Thymus (tissue), 14 donors: ENCODE measurements at places on chromosomes 7 and 10.
A peak's percentile ranks its signal among the peaks of the same experiment; 100 is the strongest.

DNA sequence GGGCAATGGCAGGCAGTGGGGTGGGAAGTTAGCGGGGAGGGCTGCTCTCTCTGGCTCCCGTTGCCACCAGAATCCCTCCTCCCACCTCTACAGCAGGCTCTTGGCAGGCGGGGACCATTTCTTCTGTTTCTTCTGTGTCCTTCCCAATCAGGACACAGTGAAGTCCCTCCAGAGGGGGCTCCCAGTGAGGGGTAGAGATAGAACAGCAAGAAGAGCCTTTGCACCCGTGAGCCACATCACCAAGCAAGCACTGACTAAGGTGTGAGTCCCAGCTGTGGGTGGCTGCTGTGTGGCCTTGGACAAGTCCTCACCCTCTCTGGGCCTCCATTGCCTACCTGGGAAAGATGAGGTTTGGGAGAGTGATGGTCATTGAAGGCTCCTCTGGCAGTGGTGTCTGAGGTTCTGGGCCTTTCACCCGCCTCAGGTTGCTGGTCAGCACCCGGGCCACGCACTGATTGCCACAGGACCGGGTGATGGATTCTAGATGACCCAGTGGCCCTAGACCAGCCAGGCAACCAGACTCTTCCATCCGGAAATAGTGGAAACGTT is 26.0 kb upstream of the PCBD1 start:
- DNase-seq: no peak

DNA sequence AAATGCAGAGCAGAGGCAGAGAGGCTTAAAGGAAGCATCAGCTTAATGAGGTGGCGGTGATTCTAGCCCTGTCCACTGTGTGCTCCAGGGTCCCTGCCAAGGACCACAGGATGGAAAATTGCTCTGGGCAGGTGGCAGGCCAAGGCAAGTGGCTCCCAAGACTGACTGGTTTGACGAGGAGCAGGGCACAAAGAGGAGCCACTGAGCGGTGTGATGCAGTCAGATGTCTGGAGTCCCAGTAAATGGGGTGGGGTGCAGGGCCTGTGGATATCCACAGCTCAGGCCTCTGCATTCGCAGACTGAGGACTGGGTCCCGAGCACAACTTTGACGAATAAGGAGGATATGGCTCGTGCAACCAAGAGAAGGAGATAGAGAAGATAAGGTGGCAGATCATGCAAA is 385.6 kb downstream of the PLXNA4 start:
- DNase-seq: no peak

DNA sequence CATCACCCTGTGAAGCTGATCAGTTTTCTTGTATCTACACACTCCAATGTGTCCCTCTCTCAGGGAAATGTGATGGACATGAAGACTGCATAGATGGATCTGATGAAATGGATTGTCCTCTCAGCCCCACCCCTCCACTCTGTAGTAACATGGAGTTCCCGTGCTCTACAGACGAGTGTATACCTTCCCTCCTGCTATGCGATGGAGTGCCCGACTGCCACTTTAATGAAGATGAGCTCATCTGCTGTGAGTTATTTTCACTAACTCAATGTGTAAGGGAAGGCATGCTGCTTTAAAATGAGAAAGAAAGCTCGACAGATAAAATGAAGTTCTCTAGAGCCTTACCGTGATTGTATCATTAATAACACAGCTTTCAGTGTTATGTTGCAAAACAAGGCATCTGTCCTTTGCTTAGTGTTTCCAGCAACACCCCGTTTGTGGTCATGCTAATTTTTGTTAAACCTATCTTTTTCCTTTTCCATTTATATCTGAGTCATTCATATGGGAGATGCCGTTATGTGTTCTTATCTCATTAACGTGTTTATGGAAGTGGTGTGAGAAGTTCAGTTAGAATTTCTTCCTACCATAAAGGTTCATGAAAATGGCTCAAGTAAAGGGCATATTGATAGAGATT is 220.9 kb upstream of the PLXDC2 start:
- no peak for DNase-seq

DNA sequence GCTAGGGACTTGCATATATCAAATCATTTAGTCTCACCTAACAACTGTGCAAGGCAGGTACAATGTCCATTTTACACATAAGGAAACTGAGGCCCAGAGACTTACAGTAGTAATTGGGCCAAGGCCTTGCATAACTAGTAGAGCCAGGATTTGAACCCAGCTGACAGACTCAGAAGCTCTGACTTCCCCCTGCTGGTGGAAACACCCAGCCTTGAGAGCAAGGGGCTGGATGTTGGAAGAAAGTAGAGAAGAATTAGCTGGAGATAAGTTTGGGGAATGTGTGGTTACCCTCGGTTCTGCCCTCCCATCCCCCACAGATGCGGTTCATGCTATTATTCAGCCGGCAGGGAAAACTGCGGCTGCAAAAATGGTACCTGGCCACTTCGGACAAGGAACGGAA is 2.0 kb downstream of the AP1S1 start:
- no peak for DNase-seq

GRCh38 chr7:102830197-102830596 is 81.4 kb downstream of the FAM185A start:
- no peak for DNase-seq

- no peak for DNase-seq
Observed at GRCh38 chr10:105358911-105359310, 717.8 kb downstream of the SORCS3 start.

DNA sequence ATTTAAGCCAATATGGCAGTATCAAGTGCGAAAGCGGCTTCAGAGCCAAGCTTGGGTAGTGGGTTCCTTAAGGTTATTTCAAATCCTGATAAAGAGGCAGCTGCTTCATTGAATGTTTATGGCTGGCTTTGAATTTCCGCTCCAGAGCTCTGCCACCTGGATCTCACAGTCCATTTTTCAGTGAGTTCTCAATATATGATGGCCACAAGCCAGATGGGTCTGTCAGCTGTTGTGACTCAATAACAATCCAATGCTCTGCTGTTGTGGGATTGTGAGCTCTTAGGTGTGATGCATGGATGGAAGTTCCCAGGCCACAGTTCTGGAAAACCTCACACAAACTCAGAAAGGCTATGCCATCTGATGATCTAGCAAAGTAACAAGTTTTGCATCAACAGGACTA is 743.8 kb upstream of the LRRN3 start:
- DNase-seq: no peak

- DNase-seq: no peak
Observed at GRCh38 chr10:5481121-5481520, 18.2 kb downstream of the CALML5 start.

DNA sequence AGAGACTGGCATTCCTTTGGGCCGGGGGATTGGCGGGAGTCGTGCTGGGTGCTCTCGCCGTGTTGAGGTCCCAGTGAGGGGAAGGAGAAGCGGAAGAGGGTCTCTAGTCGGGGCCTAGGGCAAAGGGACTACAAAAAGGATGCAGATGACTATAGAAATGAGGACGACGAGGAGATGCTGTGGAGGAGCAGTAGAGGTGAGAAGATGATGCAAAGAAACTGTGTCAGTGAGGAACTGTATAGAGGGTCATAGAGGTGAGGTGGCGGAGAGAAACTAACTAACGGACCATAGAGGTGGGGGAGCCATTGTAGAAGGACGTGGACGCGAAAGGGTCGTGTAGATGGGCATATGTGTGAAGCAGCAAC is 324 bp downstream of the TWNK start:
- no peak for DNase-seq

- DNase-seq: no peak
Observed at GRCh38 chr10:28721318-28721951, 44.1 kb downstream of the BAMBI start.

DNA sequence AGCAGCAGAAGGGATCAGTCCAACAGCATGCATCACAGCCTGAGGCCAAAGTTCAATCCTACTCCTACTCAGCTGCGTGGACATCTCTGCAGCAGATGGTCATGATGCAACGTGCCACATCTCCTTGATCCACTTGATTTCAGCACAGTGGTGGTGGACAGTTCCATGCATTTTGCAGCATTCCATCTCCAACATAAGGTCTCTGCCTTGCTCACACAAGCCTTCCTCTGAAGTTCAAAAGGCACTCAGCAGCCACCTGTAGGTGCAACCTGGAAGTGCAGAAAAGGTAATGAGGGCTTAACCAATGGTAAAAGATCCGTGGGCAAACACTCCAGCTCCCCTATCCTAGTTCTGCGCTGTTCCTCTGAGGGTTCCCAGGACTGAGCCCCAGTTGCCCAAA is 57.5 kb upstream of the CHCHD3 start:
- DNase-seq: no peak

DNA sequence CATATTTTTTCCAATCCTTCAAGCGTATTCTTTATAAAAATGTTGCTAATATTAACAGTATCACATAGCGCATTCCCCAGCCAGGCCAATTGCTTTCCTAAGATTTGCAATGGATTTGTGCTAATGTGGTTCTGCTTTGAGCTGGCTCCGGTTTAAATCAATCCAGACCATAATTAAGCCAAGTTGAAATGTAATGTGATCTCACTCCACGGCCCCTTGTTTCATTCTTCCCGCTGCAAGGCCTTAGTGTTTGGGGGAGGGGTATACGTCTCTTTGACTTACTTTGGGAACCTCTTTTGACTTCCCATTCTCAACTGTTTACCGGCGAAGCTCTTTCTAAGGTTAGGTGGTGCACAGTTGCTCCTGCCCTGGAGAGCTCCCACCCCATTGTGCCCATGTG is 86.4 kb downstream of the PRPF18 start:
- DNase-seq: no peak

- no peak for DNase-seq
Observed at GRCh38 chr7:106418094-106418493, 133.3 kb upstream of the NAMPT start.

DNA sequence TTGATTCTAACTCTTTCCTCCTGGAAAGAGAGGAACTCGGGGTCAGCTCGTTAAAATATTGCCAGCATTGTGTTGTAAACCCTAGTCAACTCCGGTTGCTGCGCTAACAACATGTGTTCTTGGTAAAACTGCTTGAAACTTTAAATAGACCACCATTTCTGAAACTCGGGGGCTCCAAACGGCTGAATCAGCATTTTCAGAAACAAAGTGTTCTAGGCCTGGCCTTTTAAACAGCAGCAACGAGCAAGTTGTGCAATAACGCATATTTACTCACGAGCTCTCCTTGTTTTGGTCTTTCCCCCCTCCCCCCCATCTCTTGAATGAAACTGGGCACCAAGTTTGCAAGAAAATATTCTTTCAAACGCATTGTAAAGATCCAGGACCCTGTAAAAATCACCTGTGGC is 9.2 kb upstream of the GRB10 start:
- DNase-seq: no peak

GRCh38 chr7:94417306-94417705 is 22.6 kb downstream of the COL1A2 start:
- DNase-seq: no peak

DNA sequence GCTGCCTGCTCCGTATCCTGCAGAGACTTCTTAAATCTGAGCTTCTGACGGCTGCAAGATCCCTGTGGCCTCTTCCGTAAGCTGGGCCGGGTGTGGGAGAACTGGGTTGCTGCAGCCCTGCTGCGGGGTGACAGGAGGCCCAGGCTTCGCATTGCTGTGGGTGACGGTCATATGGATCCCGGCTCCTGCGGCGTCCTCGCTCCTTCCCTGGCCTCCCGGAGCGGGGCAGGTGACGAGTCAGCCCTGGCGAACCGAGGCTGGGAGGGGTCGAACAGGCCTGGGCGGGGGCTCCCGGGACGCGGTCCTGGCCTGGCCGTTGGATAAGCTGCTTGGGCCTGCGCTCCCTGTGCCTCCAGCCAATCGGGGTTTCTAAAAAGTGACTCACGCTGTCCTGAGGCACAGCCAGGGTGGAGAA is 7.8 kb upstream of the UBE2D1 start:
- no peak for DNase-seq

DNA sequence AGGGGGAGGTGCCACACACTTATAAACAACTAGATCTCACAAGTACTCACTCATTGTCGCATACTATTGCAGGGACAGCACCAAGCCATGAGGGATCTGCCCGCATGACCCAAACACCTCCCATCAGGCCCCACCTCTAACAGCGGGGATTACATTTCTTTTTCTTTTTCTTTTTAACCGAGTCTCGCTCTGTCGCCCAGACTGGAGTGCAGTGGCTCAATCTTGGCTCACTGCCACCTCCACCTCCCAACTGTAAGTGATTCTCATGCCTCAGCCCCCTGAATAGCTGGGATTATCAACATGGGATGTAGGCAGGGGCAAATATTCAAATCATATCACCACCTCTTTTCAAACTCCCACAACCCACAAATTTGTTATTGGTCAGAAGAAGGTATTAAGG is 76.7 kb downstream of the SKAP2 start:
- no peak for DNase-seq

- DNase-seq: no peak
Observed at GRCh38 chr7:106381252-106381651, 96.5 kb upstream of the NAMPT start.

GRCh38 chr10:15399060-15399661 is 28.1 kb upstream of the FAM171A1 start:
- DNase-seq: no peak

DNA sequence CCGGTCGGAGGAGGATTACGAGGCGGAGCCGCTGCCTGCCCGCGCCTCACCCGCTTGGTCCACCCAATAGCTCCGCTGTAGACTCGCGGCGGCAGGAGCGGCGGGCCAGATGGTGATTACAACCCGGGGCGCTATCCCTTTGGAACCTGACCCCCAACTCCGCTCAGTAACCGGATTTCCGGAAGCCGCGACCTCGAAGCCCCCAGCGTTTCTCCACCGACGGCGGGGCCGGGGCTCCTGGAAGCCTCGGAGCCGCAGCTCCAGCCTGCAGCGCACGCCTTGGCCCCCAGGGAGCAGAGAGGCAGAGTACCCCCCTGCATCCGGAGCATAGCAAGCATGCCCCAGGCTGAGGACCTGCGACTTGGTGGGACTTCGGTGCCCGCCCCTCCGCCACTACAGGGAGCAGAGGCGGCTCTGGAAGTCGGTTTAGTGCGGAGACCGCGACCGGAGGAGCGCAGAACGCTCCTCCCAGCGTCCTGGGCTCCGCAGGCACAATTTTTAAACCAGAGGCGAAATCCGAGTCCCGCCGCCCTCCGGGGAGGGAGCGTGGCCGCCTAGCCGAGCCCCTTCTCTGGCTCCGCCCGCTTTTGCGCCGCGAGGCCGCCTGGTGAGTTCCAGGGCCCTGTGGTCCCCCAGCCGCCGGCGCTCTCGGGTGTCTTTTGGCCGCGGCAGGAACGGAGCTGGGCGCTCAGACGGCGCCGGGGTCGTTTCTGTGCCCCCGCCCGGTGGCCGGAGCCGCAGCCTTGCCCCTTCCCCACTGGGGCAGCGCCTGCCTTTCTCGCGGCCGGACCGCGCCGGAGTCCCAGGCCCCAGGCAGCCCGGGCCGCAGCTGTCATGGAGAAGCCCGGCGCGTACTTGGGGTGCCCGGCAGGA is 28.2 kb upstream of the BMS1 start:
- DNase-seq: peak; percentile 14
